T-helper 2 cell (primary cell): ENCODE measurements at places on chromosomes 16 and 17.

DNA sequence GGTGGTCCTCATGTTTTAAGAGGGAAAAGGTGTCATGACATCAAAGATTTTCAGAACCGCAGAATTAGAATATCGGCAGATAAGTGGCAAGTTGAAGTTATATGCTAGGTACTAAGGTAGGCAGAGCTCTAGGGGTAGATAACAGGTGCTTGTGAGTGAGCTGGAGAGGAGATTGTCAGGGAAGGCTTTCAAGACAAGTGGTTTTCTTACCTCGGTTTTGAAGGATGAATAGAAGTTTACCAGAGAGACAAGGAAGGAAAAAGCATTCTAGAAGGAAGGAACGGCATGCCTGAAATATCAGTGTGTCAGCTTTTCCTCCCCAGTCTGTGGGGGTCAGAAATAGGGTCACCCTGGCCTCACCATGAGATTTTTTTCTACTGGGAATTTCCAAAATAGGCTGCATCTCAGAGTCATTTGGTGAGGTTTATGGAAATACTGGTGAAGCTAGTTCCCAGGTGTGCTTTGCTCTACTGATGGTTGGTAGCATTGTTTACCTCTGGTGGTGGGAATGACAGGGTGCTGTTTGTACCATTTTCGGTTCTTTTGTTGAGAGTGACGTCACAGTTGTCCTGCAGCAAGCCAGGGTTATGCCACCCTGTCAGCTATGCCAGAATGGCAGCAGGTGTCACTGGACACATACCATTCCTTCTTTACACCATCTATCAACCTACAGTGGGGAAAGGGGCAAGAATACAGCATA is 112.5 kb downstream of the MSI2 start:
- no peak for DNase-seq

DNA sequence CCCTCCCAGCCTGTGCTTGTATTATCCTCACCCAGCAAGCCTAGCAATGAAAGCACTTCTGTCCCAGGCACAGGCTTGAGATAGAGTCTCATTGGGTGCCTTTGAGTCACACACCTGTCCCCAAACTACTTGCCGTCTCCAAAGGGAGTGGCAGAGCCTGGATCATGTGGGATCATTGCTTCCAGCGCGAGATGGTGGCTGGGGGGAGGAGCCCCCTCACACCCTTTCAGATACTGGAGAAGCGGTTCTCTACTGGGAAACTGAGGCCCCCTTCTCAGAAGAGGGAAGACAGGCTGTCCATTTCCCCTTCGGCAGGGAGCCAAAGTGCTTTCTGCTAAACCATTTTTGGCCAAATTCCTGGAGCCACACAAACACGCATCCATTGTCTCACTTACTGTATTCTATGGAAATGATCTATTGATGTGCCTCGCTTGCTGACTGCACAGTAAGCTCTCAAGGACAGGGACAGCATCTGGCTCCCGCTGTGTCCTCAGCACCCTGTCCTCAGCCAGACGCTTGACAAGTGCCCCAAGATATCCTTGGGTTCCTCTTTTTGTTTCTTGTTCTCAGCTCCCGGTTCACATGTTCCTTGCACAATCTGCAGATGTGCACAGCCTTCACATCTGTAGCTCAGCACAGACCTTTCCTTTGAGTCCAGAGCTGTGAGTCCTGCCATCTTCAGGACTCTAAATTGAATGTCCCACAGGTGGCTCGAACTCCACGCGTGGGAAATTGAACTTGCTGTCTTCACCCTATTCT is 26.0 kb upstream of the DLX3 start:
- DNase-seq, result no peak

GRCh38 chr16:20889625-20890275 is 10.4 kb downstream of the DCUN1D3 start:
- DNase-seq, result no peak

- DNase-seq, result peak; percentile 47
Measured at GRCh38 chr17:6473128-6473767, 29.0 kb downstream of the PIMREG start.

GRCh38 chr16:77450790-77451487 is 16.1 kb upstream of the ADAMTS18 start:
- DNase-seq, result no peak

- no peak for DNase-seq
Measured at GRCh38 chr17:32470405-32471167, 16.2 kb upstream of the CDK5R1 start.

- DNase-seq, result no peak
Measured at GRCh38 chr16:75806487-75806886, 80.2 kb upstream of the CPHXL start.

- no peak for DNase-seq
Measured at GRCh38 chr17:57210224-57210553, 46.1 kb upstream of the MSI2 start.

DNA sequence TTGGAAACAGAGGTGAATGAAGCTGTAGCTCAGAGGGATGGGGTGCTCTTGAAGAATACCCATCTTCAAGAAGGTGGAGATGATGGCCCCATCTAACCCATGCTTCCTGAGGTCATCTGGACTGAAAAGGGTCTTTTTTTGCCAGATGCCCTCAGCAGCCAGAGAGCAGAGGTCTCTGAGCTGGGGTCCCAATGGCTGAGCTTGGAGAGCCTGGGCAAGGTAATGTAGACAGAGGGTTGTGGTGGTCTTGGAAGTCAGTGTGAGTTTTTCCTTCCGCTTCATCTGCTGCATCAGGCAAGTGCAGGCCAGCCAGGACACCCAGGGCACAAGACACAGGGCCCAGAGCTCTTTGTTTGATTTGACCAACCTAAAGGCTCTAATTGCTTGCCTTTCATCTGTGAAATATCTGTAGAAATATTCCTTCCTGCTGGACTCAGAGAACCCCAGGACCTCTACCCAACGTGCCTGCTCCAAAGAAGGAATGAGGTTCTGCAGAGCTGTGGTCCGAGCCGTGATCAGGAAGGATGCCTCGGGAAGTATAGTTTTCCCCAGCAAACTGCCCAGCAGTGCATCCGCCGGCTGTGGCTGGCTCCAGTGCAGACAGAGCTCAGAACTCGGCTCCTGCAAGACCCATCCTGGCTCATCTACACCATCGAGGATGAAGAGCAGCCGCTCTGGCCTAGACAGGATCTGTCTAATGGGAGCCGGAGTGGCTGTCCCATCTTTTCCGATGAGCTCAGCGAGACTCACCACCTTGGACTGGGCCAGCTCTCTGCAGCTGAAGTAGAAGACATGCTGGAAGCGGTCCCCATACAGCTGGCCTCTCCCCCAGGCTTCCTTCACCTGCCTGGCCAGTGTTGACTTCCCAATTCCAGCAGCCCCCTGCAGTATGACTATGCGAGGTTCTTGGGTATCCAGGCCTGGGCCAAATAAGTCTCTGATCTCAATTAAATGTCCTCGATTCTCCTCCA is 25.2 kb downstream of the NLRP1 start:
- DNase-seq, result no peak

GRCh38 chr17:65102788-65103187 is 34.4 kb upstream of the RGS9 start:
- no peak for DNase-seq

GRCh38 chr17:42543190-42544079 is 7.4 kb downstream of the NAGLU start:
- DNase-seq, result no peak

DNA sequence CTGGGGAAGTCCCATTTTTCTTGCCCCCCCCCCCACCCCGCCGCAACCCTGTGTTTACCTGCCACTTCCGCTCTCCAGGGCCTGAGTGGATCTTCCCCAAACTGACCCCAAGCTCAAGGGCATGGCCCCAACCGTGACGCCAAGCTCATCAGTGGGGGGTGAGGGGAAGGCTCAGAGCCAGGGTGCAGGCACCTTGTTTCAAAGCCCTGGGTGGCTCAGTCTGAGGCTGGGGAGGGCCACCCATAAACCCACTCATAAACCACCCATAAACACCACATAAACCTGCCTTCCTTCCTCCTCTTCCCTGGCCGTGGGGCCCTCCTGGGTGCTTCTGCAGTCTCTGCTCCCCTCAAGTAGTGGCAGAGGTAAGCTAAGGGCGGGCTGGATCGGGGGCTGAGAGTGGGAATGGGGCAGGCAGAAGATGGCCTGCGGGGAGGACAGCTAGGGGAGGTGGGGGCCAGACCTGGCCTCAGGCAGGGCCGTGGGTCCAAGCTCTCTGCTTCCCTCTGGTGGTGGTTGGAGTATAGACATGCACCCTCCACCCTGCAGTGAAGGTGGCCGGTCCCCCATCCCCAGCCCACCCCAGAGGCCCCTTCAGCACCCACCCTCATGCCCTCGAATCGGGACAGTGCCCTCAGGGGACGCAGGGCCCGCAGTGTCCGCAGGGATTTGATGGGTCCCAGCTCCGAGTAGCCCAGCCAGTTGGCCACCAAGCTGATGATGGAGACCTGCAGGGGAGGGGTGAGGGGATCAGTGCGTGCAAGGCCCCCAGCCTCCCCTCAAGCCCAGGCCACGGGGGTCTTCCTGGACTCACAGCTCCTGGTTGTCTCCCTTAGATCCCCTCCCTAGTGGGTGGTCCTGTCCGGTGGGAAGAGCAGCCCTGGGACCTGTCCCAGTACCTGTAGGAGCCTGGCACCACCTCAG is 14.6 kb upstream of the CD79B start:
- DNase-seq, result peak; percentile 79

GRCh38 chr16:55035029-55035428 is 104.4 kb downstream of the IRX5 start:
- no peak for DNase-seq
